Nucleus accumbens (tissue), 56 donors: ENCODE measurements at places on chromosomes 12 and 14.

DNA sequence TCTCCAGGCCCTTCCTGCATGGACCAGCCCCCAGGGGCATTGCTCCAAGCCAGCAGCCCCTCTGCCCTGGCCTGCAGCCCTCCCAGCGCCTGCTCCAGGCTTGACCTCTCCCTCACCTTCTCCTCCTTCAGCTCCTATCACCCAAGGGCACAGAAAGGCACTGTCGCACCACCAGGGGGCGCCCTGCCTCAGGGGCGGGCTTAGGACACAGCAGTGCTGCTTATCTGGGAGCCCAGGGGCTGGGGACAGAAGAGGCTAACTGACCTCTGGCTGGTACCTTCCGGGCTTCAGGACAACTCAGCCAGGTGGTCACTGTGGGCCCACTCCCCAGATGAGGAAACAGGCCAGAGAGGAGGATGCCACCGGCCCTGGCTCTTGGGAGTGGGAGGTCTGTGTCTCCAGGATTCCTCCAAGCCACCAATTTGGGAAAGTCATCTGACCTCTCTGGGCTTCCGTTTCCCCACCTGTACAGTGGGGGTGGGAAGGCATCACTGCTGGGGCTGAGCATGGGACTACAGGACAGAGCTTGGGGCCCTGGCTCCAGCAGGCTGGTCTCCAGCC, 25.3 kb upstream of the GPR132 start:
- DNase-seq, result no peak

- DNase-seq, result no peak
Measured at GRCh38 chr12:24600996-24601395, 347.9 kb downstream of the BCAT1 start.

GRCh38 chr12:2020511-2020910, 16.3 kb upstream of the DCP1B start:
- no peak for DNase-seq

- no peak for DNase-seq
Measured at GRCh38 chr12:103279444-103279843, 216.3 kb downstream of the C12orf42 start.

DNA sequence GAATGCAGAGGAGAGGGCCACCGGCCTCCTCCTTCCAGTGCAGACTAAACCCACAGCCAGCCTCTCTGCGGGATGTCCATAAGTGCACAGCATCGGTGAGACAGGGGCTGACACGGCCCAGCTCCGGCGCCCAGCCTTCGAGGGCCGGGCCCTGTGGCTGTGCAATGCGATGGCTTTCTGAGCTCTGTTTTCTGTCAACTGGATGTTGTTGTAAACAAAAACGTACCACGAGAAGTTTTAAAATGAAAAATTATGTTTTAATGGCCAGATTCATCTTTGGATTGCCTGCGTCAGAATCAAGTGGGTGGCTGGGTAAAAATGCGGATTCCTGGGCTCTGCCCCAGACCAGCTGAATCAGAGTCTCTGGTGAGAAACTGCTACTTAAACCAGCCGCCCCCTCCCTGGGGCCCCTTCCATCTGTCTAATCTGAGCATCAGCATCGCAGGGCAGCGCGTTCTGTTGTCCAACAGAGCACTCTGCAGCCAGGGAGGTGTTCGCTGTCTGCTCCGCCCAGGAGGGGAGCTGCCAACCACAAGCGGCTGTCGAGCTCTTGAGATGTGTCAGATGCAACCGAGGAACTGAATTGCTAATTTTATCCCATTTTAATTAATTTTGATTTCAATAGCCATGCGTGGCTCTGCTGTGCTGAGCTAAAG, 133.4 kb downstream of the RFLNA start:
- no peak for DNase-seq

- no peak for DNase-seq
Measured at GRCh38 chr12:132579744-132580143, 30.6 kb downstream of the LRCOL1 start.

- no peak for DNase-seq
Measured at GRCh38 chr14:54147282-54147681, 190.7 kb upstream of the BMP4 start.

- DNase-seq, result no peak
Measured at GRCh38 chr14:93957751-93958566, 18.4 kb downstream of the ASB2 start.

- DNase-seq, result no peak
Measured at GRCh38 chr12:89038831-89039512, 313.3 kb downstream of the DUSP6 start.

- no peak for DNase-seq
Measured at GRCh38 chr14:58987591-58987990, 200.9 kb upstream of the DAAM1 start.

DNA sequence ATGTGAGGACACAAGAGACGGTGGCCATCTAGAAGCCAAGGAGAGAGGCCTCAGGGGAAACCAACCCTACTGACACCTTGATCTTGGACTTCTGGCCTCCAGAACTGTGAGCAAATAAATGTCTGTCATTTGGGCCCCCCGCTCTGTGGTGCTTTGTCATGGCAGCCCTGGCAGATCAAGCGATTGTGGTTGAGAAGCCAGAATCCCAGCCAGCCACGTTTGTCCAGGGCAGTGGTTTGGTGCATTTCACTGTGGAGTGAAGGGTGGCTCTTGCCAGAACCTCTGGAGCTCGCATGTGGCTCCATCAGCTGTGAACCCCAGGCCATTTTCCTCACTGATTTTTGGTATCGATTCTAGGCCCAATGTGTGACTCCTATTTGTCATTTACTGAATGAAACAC, 404.9 kb downstream of the BCL11B start:
- no peak for DNase-seq

DNA sequence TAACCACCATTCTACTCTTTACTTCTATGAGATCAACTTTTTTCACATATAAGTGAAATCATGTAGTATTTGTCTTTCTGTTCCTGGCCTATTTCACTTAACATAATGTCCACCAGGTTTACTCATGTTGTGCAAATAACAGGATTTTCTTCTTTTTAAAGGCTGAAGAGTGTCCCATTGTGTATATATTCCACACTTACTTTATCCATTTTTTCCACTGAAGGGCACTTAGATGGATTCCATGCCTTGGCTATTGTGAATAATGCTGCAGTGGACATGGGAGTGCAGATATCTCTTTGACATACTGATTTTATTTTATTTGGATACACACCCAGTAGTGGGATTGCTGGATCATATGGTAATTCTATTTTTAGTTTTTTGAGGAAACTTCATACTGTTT, 181.1 kb upstream of the HMGA2 start:
- no peak for DNase-seq

DNA sequence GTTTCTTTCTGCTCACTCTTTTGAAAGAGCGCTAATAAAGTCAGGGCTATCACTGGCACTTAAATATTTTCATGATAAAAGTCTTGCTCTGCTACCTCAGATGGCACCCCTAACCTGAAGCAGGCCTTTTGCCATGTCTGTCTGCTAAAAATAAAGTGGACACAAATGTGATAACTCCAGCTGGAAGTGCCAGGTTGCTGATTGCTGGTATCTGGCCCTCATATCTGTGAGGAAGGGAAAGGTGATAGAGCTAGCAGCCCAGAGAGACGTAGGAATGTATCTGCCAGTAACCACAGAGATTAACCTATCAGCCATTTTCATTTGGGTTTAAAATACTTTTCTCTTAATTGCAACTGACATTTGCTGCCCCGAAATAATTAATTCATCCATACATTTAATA, 127.9 kb downstream of the GRIN2B start:
- no peak for DNase-seq

- no peak for DNase-seq
Measured at GRCh38 chr12:1421091-1421846, 173.1 kb downstream of the FBXL14 start.

- DNase-seq, result no peak
Measured at GRCh38 chr12:75742048-75742447, 230.6 kb upstream of the KRR1 start.

DNA sequence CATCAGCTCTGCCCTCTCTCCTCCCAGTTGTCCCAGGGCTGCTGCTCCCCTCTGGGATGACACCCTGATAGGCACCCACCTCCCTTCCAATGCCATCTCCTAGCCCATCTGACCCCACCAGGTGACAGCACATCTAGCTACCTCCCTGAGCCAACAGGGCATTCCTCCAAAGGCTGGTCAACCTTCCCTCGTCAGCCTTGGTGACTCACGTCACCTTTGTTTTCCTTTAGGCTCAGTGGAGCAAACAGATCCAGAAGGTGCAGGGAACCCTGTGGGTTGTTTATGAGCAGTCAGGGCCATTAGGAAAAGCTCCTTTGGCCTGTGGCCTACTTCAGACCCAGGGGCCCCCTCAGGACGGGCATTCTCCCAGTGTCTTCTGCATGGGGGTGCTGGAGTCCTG, 32.4 kb downstream of the PIGH start:
- no peak for DNase-seq

- DNase-seq, result peak; percentile 7
Measured at GRCh38 chr12:123237646-123238329, 4.6 kb downstream of the MTRFR start.

DNA sequence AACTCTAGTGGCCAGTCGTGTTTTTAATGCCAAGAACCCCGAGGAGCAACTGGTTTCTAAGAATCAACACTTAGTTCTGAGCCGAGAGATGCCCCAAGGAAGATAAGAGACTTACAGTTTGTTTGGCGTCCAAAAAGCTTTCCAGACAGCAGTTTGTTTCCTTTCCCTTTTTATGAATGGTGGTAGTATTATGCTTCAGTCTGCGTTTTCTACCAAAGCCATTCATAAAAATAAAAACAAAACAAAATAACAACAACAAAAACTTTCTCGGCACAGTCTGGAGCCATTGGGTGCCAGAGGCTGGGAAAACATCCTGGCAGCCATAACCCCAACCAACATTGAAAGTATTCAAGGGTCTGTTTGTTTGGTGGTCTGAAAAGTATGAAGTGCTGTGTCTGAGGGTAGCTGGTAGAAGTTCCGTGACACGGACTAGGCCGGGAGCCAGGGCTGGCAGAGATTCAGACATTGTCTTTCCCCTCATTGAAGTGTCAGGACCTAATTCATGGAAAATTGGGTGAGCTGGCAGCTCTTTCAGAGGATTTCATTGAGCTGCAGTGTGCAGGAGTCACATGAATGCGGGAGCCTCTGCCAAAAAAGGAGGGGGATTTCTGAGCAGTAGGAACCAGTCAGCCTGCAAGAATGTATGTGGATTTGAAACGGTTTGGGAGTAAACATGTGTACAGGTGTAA, 124.2 kb downstream of the HMGA2 start:
- peak; percentile 36 for DNase-seq

DNA sequence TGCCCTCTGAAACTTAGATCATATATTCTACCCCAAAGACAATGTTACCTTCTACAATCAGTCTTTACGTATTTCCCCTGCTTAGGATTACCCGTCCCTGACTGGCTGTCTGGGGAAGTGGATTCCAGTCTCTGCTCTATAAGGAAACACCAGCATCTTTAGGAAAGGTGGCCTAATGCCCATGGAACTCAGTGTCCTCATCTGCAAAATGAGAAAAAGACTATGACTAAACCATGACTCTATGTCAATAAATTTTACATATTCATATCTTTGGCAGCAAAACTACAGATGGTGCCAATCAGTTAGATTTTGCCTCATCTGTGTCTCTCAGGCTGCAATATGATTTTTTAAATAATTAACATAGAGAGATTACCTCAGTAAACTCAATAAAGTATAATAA, 133.8 kb downstream of the ITPR2 start:
- DNase-seq, result no peak

GRCh38 chr12:31629756-31630732, 29.4 kb upstream of the ETFBKMT start:
- no peak for DNase-seq

DNA sequence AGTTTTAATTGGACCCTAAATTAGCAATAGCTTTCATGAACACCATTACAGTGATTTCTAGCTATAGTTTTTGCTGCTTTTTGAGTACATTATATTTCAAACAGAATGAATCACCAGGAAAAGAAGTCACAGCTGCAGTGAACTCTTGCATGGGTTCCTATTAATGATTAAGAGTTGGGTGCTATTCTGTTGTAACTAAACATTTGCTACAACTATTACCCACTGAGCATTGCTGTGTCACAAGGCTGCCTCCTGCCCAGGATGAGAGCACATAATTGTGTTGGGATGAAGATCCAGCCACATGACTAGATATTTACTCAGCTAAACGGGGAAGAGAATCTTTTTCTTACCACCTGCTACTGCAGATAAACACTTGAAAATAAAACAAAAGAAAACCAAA, 152.7 kb downstream of the GXYLT1 start:
- no peak for DNase-seq

DNA sequence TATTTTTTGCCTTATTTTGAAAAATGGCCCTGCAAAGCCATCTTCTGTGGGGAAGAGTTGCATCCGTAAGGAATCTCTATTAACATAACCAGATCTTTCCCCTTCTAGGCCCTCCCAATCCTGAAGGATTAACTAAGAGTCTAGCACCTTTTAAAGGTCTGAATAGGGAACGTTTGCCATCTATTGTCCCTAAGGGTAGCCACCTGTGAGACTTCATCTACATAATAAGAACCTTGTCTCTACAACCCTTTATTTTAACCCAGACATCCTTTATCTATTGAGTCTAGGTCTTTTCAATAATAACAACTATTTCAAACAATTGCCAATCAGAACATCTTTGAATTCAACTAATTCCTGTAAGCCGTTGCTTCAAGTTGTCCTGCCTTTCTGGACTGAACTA, 4.4 kb downstream of the EDDM3B start:
- DNase-seq, result no peak

GRCh38 chr14:22715186-22715812, 51.2 kb upstream of the OXA1L start:
- no peak for DNase-seq

DNA sequence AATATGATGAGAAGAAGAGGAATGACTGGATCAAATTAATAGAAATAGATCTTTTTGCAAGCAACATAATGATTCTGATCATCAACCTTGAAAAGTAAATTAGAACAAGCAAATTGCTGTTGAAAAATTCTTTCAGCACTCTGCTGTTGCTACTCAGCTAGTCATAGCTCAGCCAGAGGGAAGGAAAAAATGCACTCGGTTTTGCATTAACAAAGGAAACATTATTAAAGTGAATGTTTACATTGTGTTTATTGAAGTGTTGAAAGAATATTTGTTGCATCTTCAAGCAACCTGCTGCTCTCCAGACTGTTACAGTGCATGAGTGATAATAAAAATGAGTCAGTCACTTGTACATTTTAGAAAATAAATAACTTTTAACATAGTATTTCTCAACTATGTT, 26.5 kb downstream of the AP5M1 start:
- DNase-seq, result no peak

GRCh38 chr12:108551535-108551934, 9.4 kb downstream of the SART3 start:
- no peak for DNase-seq

GRCh38 chr12:3752096-3752709, 706 bp downstream of the CRACR2A start:
- no peak for DNase-seq
